ENCODE measurements at places on chromosomes 3 and 15. TPM values are rescaled to one million over a fixed set of nuclear protein-coding genes. Genes with fewer than 3 reads are reported as not detected.

The GOLGA8S gene
- 0.18 TPM for total RNA-seq

The ARGFX gene
- total RNA-seq, result not detected

The PPM1L gene
- 0.68 TPM for total RNA-seq

The IQCF5 gene
- not detected for total RNA-seq

The C3orf52 gene
- 11.3 TPM for total RNA-seq

The AADACL2 gene
- not detected for total RNA-seq

The ALDH1A3 gene
- total RNA-seq, result 16.5 TPM

The CDHR4 gene
- total RNA-seq, result 0.21 TPM

The A4GNT gene
- total RNA-seq, result not detected

The ZMYND10 gene
- 1.2 TPM for total RNA-seq

The CXCR6 gene
- not detected for total RNA-seq

The TMA7 gene
- 288 TPM for total RNA-seq

The GOLIM4 gene
- 14.0 TPM for total RNA-seq

The HTR3E gene
- not detected for total RNA-seq

The STX19 gene
- not detected for total RNA-seq

The SPATA12 gene
- total RNA-seq, result 0.44 TPM

The OR5H2 gene
- total RNA-seq, result not detected

The IGSF11 gene
- 5.6 TPM for total RNA-seq

The DZIP1L gene
- total RNA-seq, result 9.4 TPM

The CCDC39 gene
- total RNA-seq, result not detected

The ADPRH gene
- 2.8 TPM for total RNA-seq

The UPK1B gene
- total RNA-seq, result 12.9 TPM

The C3orf22 gene
- total RNA-seq, result not detected

The ITIH1 gene
- not detected for total RNA-seq

The AAGAB gene
- total RNA-seq, result 70.1 TPM

The CADM2 gene
- 0.10 TPM for total RNA-seq

The CX3CR1 gene
- total RNA-seq, result not detected

The MFGE8 gene
- total RNA-seq, result 297 TPM

The LRRIQ4 gene
- total RNA-seq, result not detected

The GOLGA6L4 gene
- total RNA-seq, result 1.7 TPM

The MKRN2OS gene
- total RNA-seq, result not detected
